Fibroblast of lung (primary cell): ENCODE measurements at places on chromosomes 12 and 14. TPM values are rescaled to one million over a fixed set of nuclear protein-coding genes. Genes with fewer than 3 reads are reported as not detected.

DNA sequence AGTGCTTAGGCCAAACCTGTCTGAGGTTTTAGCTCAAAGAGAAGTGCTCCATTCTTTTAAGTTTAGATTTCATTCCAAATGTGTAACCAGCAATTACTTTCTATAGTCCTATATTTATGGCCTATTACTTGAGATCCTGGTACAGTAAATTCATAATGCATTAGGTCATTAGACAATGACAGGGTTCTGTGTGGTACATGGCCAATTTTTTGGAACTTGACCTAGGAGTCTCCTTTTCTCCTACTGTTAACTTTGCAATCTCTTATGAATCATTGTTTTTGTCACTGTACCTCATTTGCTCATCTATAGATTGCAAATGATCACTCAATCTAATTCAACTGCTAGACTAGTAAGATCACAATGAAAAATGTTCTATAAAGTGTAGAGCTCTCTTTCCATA is 136.7 kb downstream of the PDE3A start:
- H3K4me1 ChIP-seq: no peaks in the 10 kb centered on the region
- DNase-seq: no peak
- no peak overlapping the region for H3K4me3 ChIP-seq
- H3K36me3 ChIP-seq: no peaks in the 10 kb centered on the region

DNA sequence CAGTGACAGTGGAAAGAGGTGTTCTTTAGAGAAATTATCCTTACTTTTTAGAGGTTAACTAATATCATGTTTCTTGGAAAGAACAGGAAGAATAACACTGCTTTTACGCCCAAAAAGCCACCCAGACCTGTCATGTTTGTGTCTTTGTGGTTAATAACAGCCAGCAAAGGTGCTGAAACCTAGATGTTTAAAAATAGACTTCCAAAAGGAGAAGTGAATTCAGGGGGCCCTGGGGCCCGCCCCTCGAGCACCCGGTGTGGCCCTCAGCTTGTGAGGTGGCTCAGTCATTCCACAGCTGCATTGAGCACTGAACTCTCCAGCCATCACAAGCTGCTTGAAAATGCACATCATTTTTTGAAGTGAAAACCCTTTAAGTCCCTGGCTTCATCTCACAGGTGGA is 20.8 kb upstream of the AMN start:
- H3K4me3 ChIP-seq: no peak overlapping the region
- DNase-seq: no peak
- no peak overlapping the region for H3K27ac ChIP-seq
- no peaks in the 10 kb centered on the region for H3K36me3 ChIP-seq
- H3K27me3 ChIP-seq: no peaks in the 10 kb centered on the region

GRCh38 chr12:52248541-52249461 is 15.8 kb downstream of the KRT7 start:
- no peak overlapping the region for H3K27ac ChIP-seq
- no peak overlapping the region for H3K4me3 ChIP-seq
- no peak for DNase-seq
- H3K4me1 ChIP-seq: peaks cover 8% of the 10 kb centered on the region

GRCh38 chr12:85733984-85734383 is 102.2 kb downstream of the RASSF9 start:
- H3K36me3 ChIP-seq: no peaks in the 10 kb centered on the region
- no peaks in the 10 kb centered on the region for H3K4me1 ChIP-seq
- no peak overlapping the region for H3K27ac ChIP-seq
- no peaks in the 10 kb centered on the region for H3K27me3 ChIP-seq

Gene IFNG-AS1
- not detected in 2 replicates for total RNA-seq

DNA sequence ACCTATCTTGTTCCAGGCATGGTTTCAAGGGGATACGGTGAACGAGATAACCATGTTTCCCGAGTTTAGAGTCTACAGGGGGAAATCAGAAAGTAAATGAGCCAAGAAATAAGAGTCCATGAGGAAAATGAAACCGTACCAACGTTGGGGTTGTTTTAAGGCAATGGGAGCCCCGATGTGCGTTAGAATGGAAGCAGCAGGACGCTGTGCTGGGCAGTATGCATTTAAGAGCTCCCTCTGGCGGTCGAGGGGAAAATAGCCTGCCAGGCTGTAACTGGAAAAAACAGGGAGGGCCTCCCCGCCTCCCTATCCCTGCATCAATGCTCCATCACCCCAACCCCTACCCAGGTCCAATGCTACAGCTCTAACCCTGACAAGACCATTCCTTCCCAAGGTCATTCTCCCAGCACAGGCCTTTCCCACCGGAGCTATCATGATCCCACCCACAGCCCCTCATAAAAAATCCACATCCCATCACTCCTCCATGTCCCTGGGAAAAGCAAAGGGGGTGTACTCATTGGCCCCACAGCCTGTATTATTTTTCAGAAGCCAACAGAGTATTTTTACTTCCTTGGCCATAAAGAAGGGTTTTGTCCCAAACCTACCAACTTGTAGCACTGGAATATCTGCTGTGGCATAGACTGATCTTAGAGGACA is 226.3 kb upstream of the NOS1 start:
- peak; percentile 8 for DNase-seq
- H3K4me1 ChIP-seq: no peaks in the 10 kb centered on the region
- H3K4me3 ChIP-seq: no peak overlapping the region
- no peaks in the 10 kb centered on the region for H3K36me3 ChIP-seq

GRCh38 chr14:61472801-61473376 is 151.5 kb downstream of the PRKCH start:
- peak overlapping the region; percentile 89 for H3K27ac ChIP-seq
- no peaks in the 10 kb centered on the region for H3K27me3 ChIP-seq

- no peak overlapping the region for H3K4me3 ChIP-seq
- no peak for DNase-seq
- no peak overlapping the region for H3K27ac ChIP-seq
- no peaks in the 10 kb centered on the region for H3K27me3 ChIP-seq
- no peaks in the 10 kb centered on the region for H3K4me1 ChIP-seq
Measured at GRCh38 chr12:52828591-52829021, 5.5 kb downstream of the KRT79 start.

- H3K27ac ChIP-seq: no peak overlapping the region
- no peaks in the 10 kb centered on the region for H3K4me1 ChIP-seq
- H3K27me3 ChIP-seq: no peaks in the 10 kb centered on the region
- no peaks in the 10 kb centered on the region for H3K36me3 ChIP-seq
- no peak for DNase-seq
Measured at GRCh38 chr12:59191372-59191771, 271.1 kb upstream of the LRIG3 start.

GRCh38 chr12:58967561-58967960 is 47.3 kb upstream of the LRIG3 start:
- peak; percentile 26 for DNase-seq
- no peaks in the 10 kb centered on the region for H3K27me3 ChIP-seq
- H3K4me1 ChIP-seq: no peaks in the 10 kb centered on the region
- H3K4me3 ChIP-seq: no peak overlapping the region
- no peaks in the 10 kb centered on the region for H3K36me3 ChIP-seq

Gene SLCO1A2
- not detected in 2 replicates for total RNA-seq

Gene SPTB
- under 0.01 TPM in 1 of 2 replicates, not detected in the other for total RNA-seq

DNA sequence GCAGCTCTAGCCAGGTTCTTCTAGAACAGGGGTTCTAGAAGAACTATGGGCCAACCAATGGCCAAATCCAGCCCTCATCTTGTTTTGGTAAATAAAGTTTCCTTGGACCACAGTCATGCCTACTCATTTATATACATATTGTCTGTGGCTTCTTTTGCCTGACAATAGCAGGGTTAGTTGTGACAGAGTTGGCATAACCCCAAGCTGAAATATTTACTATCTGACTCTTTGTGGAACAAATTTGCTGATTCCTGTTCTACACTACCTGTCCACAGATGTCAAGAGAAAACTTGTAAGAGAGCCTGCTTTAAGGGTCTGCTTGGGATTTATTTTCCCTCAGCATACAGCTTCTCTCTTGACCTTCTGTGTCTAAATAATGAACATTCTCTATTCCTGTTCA is 289.0 kb downstream of the KSR2 start:
- no peaks in the 10 kb centered on the region for H3K36me3 ChIP-seq
- no peak overlapping the region for H3K27ac ChIP-seq
- H3K4me1 ChIP-seq: no peaks in the 10 kb centered on the region
- H3K27me3 ChIP-seq: no peaks in the 10 kb centered on the region
- H3K4me3 ChIP-seq: no peak overlapping the region

DNA sequence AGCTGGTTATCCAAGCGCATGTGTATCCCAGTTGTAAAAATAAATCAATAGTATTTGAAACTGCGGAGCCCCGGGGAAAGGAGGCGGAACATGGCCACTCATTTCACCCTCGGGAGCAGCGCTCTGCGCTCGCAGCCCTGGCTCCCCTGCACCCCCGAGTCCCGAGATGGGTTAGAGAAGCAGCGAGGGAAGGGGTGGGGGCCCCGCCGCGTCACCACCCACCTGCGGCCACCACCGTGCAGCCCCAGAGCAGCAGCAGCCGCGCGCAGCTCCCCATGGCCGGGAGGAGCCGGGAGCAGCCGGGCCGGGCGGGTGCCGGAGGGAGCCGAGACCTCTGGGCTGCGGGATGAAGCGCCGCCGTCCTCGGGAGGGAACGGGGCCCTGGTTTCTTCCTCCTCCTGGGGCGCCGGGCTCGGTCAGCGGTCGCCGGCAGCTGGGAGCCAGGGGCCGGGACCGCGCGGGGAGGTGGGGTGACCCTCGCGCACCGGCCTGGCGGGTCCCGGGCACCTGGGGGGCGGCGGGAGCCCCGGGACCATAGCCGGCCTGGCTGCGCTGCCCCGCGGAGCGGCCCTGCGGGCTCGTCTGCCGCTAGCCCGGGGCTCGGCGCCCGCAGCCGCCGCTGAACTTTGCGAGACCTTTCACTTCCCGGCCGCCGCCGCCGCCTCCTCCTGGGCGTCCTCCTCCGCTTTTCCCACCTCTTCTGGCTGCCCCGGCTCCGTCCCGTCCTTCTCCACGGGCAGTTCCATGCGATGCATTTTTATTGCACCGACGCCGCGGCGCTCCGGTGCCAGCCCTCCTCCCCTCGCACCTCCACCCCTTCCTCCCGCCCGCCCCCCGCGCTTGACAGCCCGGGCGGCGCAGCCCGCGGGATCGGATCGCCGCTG is at the start of gene NTN4:
Gene NTN4 (minus strand): TSS at position 732 of the 884 bp plus-strand sequence. CDS start 455 bp downstream, at position 277.
- DNase-seq: no peak
- H3K4me3 ChIP-seq: peak within 1 kb of the TSS; percentile 68
- H3K36me3 ChIP-seq: no peaks in the 10 kb centered on the region
- H3K27me3 ChIP-seq: peaks cover 2% of the 10 kb centered on the region
- peak within 1 kb of the TSS; percentile 50 for H3K27ac ChIP-seq
- peaks cover 6% of the 10 kb centered on the region for H3K4me1 ChIP-seq

- peaks cover 21% of the 10 kb centered on the region for H3K4me1 ChIP-seq
- DNase-seq: peak; percentile 98
- H3K4me3 ChIP-seq: no peak overlapping the region
- H3K36me3 ChIP-seq: no peaks in the 10 kb centered on the region
- no peaks in the 10 kb centered on the region for H3K27me3 ChIP-seq
Measured at GRCh38 chr12:75954041-75954440, 77.5 kb downstream of the PHLDA1 start.

DNA sequence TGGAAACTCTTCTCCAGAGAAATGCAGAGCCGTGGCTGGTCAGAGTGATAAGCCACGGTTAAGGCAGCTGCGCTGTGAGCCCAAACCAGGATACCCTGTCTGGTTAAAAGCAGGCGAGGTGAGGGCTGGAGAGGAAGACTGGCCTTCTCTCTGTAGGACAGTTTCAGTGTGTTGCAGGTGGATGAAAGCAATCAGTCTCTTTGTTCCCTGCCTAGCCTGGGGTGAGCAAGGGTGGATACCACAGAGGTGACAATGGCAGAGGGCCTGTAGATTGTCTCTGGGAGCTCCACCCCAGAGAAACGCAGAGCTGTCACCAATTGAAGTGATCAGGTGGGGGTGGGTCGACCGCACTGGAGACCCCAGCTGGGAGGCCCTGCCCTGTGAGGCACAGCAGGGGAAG is 621.9 kb downstream of the LRFN5 start:
- H3K4me1 ChIP-seq: no peaks in the 10 kb centered on the region
- H3K4me3 ChIP-seq: no peak overlapping the region
- no peak overlapping the region for H3K27ac ChIP-seq
- no peaks in the 10 kb centered on the region for H3K27me3 ChIP-seq

DNA sequence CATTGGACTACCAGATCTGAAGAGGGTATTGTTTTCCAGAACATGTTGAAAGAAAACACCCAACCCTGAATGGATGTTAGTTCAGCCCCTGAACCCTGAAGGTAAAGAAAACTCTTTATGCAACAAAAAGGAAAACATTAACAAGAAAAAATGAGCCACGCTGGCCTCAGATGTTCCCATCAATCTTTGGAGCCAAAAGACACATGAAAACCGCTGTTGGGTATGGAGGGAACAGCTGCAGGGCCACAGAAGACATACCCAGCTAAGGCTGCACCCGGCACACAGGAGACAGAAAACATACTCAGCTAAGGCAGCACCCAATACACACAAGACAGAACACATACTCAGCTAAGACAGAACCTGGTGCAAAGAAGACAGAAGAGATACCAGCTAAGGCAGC is 51.3 kb upstream of the GALNT9 start:
- peaks cover 14% of the 10 kb centered on the region for H3K27me3 ChIP-seq
- no peaks in the 10 kb centered on the region for H3K4me1 ChIP-seq
- no peaks in the 10 kb centered on the region for H3K36me3 ChIP-seq
- DNase-seq: no peak

- H3K27ac ChIP-seq: no peak overlapping the region
- H3K4me3 ChIP-seq: no peak overlapping the region
- no peak for DNase-seq
- H3K27me3 ChIP-seq: no peaks in the 10 kb centered on the region
Measured at GRCh38 chr12:92408072-92408900, 262.6 kb upstream of the BTG1 start.

DNA sequence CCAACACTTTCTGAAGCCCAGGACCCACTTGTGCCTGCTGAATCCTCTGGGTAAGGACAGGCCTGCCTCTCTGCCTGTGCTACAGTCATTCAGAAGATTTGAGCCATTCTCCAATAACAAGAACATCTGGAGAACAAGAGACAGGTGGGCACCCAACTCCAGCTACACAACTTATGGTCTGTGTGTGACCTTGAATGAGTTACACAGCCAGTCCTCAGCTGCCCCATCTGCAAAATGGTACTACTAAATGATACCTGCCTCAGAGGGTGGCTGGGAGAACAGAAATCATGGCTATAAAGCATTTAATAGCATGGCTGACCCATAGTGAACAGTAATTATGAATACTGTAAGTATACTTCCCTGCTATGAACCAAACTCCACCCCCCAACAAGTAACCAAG is 4.2 kb downstream of the CKAP4 start:
- H3K4me3 ChIP-seq: no peak overlapping the region
- H3K27ac ChIP-seq: no peak overlapping the region
- no peak for DNase-seq
- peaks cover 17% of the 10 kb centered on the region for H3K36me3 ChIP-seq

Gene SPX
- 0.50 and 1.3 TPM in 2 replicates for total RNA-seq
